Right lobe of liver (tissue), 6 donors: ENCODE measurements at places on chromosomes 4 and X. TPM values are rescaled to one million over a fixed set of nuclear protein-coding genes. Genes with fewer than 3 reads are reported as not detected.

- DNase-seq, result no peak
These were observed 78.9 kb upstream of the PSAPL1 start for GRCh38 chr4:7513671-7514070.

GRCh38 chrX:154333837-154334271 lies 38.3 kb downstream of the TKTL1 start:
- no peak for DNase-seq

DNA sequence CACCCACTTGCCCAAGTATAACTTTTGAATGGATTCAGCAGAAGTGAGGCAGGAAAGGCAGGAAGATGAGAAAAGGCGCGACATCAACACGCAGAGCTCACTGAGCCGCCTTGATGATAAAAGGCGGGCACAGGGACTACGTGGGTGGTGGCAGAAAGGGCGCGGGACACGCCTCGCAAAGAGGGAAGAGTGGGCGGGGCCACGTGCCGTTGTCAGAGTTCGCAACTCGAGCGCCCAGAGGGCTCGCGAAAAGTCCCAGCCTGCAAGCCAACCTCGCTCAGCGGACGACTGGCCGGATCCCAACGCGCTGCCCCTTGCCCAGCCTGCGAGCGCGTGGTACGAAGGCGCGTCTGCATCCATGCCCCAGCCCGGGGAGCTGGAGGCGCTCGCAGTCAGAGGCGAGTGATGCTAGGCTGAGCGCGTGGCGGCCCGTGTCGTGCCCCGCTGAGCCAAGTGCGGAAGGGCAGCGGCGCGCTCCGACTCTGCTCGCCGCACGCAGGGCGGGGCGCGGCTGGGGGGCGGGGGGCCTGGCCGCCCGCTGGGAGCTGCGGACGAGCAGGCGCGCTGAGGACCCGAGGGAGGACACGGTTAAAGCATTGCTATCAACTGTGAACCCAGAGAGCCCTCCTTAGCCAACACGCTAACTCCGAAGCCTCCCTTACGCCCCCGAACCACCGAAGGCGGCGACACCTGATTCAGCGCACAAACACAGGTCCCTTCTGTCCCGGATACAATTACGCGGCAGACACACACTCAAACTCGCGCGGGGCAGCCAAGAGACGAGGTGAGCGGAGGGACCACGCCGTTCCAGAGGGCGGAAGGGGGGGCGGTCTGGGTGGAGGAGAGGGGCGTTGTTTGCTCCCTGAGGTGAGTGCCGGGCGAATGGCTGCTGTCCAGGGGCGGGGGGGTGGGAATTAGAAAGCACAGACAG lies at the start of gene UGT8:
UGT8 (plus strand) TSS at position 617 of the 931 bp plus-strand sequence. CDS start 24,074 bp downstream, outside the sequence.
- DNase-seq, result peak; percentile 47

DNA sequence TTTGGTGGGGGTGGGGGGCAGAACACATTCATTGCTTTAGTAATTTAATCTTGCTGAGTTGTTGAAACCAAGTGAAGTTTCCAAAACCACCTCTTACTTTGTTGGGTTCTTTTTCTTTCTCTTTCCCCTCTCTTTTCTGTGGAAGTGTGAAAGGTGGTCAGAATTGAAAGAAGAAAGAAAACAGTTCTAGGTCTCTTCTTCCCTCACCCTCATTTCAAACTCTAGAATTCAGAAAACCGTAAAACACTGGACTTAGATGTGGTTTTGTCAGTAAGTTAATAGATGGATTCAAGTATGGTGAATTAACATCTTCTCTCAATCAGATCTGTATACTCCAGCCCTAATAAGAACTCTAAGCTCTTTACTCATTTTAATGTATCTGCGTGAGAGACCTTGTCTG lies 23.7 kb downstream of the PLP1 start:
- DNase-seq, result no peak

GRCh38 chr4:107665001-107665400 lies 55.0 kb downstream of the PAPSS1 start:
- no peak for DNase-seq

GRCh38 chr4:187493661-187494060 lies 501.9 kb upstream of the ZFP42 start:
- no peak for DNase-seq

Gene CSAG3
- not detected for total RNA-seq

Gene CCDC149
- 4.5 TPM for total RNA-seq

Gene SPACA5B
- total RNA-seq, result not detected

Gene BMP3
- not detected for total RNA-seq

Gene TEX13D
- total RNA-seq, result not detected

Gene NWD2
- total RNA-seq, result not detected
